Stimulated activated naive CD4-positive, alpha-beta T cell treated with Interleukin-2 at 50 U/mL for 16 hours (primary cell): ENCODE measurements at places on chromosomes 2 and 18.

DNA sequence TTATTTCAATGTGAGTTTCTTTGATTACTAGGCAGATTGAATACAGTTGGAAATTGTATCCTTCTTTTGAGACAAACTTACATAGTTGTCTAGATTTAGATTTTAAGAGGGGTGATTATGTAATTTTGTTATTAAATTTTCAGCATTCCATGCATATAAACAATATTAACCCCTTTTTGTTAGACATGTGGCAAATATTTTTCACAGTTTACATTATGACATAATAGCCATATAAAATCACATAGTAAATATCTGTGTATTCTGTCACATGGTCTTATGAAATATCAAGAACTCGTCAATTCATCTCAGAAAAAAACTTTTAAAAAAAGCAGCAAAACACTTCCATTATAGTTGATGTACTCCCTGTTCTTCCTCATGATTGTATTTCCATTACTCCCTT is 243.8 kb downstream of the CYP26B1 start:
- DNase-seq, result no peak

GRCh38 chr2:25917832-25918231 is 39.5 kb upstream of the ASXL2 start:
- DNase-seq, result no peak

- DNase-seq, result no peak
Measured at GRCh38 chr2:195898505-195899191, 170.0 kb downstream of the DNAH7 start.

DNA sequence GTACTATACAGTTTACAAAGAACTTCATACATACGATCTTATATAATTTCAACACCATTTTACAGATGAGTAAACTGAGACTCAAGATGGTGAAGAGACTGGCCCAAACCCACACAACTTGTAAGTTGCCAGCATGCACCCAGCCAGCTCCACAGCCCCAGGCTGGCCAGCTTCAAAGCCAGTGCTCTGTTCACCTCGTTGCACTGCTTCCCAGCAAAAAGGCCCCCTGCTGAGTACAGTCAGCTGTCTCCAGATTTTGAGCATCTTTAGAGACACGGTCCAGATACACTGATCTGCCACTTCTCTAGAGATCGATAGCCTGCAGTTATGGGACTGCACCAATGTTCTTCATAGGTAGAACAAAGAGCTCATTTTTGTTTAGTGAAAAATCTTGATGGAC is 257.2 kb upstream of the CHAC2 start:
- DNase-seq, result no peak

GRCh38 chr2:190452433-190452832 is 44.3 kb downstream of the MFSD6 start:
- no peak for DNase-seq

DNA sequence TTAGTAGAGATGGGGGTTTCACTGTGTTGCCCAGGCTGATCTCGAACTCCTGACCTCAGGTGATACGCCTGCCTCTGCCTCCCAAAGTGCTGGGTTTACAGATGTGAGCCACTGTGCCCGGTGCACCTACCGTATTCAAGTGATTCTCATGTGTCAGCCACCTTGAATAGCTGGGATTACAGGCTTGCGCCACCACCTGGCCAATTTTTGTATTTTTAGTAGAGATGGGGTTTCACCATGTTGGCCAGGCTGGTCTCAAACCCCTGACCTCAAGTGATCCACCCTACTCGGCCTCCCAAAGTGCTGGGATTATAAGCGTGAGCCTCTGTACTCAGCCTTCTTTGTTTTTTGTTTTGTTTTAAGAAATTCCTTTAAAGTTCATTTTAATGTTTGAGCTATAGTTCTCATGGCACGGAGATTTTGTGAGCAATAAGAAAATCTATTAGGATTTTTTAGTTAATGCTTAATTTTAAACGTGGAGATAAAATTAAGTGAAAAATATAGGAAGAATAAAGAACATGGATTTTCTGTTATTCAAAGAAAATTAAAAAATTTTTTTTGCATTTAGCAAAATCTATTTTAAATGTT is 242.6 kb downstream of the PHLPP1 start:
- DNase-seq, result peak; percentile 27

GRCh38 chr2:109369671-109370191 is 240.7 kb downstream of the SH3RF3 start:
- no peak for DNase-seq

DNA sequence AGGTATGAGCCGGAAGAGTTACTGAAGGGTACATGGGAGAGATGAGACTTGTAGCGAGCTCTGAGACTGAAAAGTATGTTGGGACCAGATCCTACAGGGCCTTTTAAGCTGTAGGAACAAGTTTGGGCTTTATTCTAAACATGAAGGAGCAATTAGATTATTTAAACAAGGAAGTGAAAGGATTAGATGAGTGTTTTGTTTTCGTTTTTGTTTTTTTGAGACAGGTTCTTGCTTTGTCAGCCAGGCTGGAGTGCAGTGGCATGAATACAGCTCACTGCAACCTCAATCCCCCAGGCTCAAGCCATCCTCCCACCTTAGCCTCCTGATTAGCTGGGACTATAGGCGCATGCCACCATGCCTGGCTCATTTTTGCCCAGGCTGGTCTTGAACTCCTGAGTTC is 110.7 kb downstream of the C1D start:
- no peak for DNase-seq

DNA sequence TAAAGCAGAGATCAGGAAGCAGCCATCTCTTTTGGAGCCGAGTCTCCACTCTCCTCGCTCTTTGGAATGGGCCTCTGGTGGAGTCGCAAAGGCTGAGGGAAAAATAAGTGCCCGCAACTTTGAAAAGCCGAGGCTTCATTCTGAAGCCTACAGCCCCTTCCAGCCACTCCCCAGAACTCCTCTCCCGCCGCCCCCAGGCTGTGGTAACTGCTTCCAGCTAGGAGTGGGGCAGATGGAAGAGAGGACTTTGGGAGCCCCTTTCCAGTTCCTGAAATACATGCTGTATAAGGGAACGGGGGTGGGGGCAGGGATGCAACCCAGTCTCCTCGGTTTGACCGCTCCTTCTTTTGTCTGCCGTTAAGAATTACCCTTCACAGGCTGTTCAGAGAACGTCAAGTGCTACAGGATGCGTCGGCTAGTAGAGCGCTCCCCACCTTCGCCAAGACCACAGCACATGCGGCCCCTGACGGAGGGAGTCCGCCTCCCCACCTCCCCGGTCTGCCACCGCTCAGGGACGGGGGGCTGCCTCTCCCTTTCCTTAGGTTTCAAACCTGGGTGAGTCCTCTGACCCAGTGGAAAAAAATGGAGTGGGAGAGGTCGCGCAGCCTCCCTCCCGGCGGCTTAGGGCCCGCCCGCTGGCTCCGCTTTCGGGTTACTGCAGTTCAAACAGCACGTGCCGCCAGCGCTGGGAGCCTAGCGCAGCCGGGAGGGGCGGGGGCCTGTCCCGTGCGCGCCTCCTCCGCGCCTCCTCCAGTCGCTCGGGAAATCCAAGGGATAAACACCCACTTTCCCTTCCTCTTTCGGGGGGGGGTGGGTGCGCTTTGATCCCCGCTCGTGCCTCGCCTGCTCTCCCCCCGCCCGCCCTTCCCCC is 4.9 kb downstream of the CYP26B1 start:
- no peak for DNase-seq

DNA sequence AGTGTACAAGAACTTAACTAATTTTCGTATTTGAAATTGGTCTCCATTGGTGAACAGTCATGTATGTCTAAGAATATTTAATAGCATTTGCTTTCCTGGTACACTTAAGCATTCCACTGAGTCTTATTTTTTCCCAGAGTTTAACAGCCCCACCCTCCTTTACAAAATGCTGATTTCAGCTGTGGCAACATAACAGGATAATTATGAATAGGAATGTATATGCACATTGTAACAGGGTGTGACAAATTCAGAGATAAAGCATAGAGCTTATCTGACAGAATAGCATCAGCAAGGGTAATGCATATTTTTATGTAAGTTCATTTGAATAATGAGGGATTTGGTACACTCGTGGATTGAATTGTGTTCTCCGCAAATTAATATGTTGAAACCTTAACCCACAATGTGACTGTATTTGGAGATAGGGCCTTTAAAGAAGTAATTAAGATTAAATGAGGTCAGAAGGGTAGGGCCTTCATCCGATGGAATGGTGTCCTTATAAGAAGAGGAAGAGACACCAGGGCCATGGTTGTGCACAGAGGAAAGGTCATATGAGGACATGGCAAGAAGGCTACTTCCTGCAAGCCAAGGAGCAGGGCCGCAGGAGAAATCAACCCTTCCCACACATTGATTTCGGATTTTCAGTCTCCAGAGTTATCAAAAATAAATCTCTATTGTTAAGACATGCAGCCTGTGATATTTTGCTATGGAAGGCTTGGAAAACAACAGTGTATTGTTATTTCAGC is 439.7 kb upstream of the CDH20 start:
- no peak for DNase-seq

DNA sequence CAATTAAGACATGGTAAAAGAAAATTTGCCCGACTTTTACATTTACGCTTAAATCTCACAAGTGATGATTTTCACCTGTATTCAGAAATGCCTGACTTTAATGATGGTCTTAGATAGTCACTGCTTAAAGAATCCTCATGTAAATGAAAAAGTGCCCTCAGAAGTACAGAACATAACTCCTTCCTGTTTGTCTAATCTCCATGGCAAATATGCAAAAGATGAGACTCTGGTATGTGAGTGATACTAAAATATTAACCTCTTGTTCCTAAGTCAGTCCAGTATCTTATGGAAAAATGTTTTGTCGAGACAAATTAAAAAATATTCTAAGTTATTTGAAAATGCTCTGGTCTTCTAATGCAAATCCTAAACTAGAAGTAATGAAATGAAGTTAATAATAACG is 29.2 kb downstream of the KCTD1 start:
- DNase-seq, result no peak

DNA sequence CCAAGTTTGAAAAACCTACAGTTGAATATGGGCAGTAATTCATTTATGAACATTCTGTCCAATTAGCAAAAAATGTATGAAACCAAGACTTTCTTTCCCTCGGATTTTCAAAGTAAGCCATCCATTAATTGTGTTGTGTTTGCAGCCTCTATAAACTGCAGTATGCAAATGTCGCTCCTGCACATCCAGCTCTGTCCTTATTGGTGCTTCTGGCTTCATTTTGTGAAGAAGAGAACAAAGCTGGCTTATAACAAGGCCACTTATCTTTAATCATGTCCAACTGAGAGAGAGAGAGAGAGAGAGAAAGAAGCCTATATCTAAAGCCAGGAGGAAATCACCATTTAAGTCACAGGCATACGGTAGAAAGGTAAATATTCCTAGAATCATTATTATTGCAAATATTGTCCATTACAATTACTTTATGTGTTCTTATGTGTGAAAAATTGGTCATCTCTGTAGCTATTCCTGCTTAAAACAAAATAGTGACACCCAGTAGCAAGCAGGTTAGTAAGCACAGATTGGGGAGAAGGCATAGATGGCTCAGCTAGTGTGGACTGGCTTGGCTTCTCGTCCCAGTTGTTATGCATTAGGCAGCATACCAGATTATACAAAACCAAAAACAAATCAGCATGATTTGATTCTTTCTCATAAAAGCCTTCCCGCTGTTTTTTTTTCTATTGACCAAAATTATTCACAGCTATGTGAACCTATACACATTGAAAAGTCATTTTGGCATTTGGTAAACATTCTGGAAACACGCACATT is 726.4 kb upstream of the SOX11 start:
- no peak for DNase-seq

GRCh38 chr2:221771297-221771696 is 199.2 kb upstream of the EPHA4 start:
- no peak for DNase-seq

- DNase-seq, result no peak
Measured at GRCh38 chr2:139805441-139805840, 1025.3 kb upstream of the NXPH2 start.

DNA sequence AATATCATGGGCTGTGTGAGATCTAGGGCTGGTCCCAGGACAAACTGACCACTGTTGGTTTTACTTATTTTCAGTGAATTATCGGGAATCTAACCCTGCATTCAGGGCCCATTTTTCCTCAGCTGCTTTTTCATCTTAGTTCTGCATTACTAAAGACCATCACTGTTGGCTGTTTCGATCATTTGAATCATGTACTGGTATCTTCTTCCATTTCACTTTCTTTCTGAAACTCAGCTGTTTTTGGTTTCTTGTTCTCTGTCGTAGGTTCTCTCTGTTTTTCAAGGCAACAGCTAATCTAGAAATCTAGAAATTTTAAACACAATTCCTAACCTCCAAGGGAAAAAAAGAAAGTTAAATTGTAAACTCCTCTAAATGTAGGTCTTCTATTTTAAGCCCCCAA is 159.9 kb upstream of the SESTD1 start:
- no peak for DNase-seq

- DNase-seq, result no peak
Measured at GRCh38 chr2:241746084-241746483, 11.7 kb downstream of the D2HGDH start.

GRCh38 chr2:32788114-32788513 is 158.6 kb upstream of the LTBP1 start:
- DNase-seq, result no peak

DNA sequence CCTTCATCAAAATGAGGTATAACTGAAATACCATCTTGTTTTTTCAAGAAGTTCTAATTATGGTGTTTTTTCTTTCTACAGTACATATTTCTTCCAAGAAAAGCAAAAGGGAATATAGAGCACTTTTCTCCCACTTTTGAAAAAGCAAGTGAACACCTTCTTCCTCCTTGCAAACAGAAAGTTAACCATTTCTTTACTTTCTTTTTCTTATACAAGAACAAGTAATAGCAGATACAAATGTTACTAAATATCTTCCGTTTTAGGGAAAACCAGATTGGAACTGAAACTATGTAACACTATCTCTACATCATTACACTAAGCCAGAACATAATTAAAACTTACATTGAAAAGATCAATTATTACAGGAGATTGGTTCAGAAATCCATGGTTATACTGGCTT is 44.0 kb downstream of the COBLL1 start:
- DNase-seq, result no peak

DNA sequence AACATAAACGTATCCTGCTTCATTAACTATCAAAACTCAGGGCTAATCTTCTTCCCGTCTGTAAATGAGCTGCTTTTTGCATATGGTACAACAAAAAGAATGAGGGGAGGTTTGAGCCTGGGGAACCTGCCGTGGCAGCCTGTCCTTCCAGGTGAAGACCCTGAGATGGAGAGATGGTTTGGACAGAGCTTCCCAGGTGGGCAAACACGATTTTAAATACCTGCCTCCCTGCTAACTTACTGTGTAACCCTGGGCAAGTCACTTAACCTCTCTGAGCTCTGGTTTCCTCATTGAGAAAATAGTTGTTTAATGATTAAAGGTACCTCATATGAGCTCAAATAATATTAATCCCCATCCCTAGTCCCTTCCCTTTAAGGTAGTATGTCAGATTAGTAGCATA is 9.0 kb downstream of the EMX1 start:
- no peak for DNase-seq
